ENCODE measurements at places on chromosomes 4 and X. TPM values are rescaled to one million over a fixed set of nuclear protein-coding genes. Genes with fewer than 3 reads are reported as not detected.

- DNase-seq, result no peak
Observed at GRCh38 chr4:22474636-22475310, 41.1 kb downstream of the ADGRA3 start.

DNA sequence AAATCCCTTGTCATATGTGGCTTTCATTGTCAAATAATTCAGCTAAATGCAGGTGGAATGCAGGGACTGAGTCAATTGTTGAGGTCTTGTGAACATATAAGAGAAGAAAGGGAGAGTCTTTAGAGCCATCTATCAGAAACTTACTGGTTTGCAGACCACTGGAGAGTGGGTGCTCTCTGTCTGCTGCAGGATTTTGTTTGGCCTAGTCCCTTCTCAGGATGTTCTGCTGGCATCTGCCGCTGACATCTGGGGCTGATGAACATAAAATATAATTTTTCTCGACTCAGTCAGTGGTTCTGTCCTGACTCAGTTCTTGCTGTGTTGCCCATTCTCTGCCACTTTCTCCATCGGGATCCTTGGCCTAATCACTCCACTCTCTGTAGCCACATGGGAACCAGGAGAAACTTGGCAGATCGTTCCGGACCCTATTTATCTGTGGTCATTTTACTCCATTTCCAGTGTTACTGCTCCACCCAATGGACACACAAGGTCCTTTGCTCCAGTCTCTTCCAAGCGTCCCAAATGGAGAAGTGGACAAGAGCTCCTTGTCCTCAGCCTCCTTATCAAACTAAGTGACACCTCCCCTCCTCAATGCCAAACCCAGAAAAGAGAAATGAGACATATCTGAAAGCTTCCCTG lies 436.2 kb downstream of the FAT4 start:
- no peak for DNase-seq

Gene F8A2
- not detected for polyA plus RNA-seq

DNA sequence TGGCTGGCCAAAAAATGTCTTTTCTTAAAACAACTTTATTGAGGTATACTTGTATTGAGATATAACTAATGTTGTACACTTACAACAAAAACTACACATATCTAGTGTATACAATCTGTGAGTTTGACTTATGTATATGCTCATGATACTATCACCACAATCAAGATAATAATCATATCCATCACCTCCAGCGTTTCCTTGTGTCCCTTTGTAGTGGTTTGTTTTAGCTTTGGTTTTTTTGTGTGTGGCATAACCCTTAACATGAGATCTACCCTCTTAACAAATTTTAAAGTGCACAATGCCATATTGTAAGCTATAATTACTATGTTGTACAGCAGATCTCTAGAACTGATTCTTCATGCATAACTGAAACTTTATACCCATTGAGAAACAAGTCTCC lies 13.4 kb upstream of the PCSK1N start:
- no peak for DNase-seq

DNA sequence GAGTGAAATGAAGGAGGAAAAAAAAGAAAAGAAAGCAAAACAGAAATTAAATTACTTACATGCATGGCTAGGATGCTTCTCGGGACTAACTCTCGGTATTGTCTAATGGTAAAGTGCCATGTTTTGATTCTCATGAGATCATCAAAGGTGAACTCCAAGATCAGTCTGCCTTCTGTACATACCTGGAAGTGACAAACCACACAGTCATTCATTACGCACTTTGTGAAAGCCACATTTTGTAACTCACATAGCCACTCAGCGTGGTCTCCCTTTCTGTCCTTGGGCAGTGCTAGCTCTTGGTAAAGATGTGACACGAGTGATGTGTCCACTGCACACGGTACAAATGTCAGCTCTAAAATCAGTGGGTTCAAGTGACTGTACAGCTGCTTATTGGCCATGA lies 309.8 kb downstream of the LDB2 start:
- DNase-seq, result no peak

Gene RHOXF2B
- polyA plus RNA-seq, result not detected

Gene ADH1A
- polyA plus RNA-seq, result 0.79 TPM
